Activated naive CD4-positive, alpha-beta T cell treated with Interleukin-2 at 50 U/mL for 16 hours (primary cell): ENCODE measurements at places on chromosomes 1 and 21.
A peak's percentile ranks its signal among the peaks of the same experiment; 100 is the strongest.

- DNase-seq, result no peak
Observed at GRCh38 chr1:145843031-145843430, 2.4 kb upstream of the NUDT17 start.

GRCh38 chr1:27614625-27615344 lies 10.8 kb upstream of the AHDC1 start:
- DNase-seq, result no peak

DNA sequence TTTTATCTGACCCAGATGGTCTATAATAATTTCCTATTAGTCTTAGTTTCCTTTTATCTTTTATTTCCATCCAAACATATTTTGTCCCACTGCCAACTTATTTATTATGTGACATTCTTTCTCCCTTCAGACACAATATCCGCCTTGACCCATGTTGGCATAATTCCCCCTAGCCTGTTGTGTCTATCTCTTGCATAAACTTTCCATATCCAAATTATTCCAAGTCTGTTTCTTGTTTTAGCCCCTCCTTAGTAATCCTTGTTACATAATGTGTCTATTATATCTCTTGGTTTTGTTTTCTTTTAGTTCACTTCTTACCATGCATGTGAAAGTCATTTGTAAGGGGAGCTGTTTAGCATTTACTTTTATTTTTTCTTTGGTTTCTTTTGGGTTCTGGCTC lies 81.6 kb upstream of the CACHD1 start:
- no peak for DNase-seq

- DNase-seq, result no peak
Observed at GRCh38 chr1:111699268-111699667, 39.9 kb downstream of the INKA2 start.

- no peak for DNase-seq
Observed at GRCh38 chr1:58721247-58721820, 21.5 kb upstream of the MYSM1 start.

DNA sequence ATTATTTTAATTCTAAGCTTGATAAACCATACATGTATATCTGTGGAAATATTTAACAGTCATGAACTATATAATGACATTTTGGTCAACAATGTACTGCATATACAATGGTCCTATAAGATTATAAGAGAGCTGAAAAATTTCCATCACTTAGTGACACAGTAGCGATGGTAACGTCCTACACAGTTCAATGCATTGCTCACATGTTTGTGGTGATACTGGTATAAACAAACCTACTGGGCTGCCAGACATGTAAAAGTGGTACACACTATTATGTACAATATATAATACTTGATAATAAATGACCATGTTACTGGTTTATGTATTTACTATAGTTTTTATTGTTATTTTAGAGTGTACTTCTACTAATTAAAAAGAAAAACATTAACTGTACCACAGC lies 841.9 kb downstream of the LTN1 start:
- no peak for DNase-seq

GRCh38 chr1:160429125-160429561 lies 28.8 kb downstream of the VANGL2 start:
- no peak for DNase-seq

DNA sequence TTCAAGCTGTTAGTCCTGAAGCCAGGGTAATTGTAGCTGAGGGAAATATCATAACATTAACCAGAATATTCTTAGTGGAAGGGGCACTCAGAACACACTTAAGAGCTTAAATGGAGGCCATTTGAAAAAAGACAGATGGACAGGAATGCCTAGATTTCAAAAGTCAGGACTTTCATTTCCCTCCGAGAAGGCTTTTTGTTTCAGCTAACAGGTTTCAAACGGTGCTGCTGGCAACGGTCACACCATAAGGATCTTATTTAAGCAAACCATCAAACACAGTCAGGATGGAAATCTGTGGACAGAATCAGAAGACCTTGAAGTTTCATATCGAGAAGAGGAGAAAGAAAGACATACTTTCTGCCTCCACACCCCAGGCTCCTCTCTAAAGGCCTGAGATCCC lies 70.1 kb downstream of the SLC66A1 start:
- DNase-seq, result no peak

GRCh38 chr1:111846842-111847241 lies 91.1 kb downstream of the DDX20 start:
- DNase-seq, result no peak

GRCh38 chr1:156866249-156866909 lies 5.7 kb downstream of the NTRK1 start:
- no peak for DNase-seq

DNA sequence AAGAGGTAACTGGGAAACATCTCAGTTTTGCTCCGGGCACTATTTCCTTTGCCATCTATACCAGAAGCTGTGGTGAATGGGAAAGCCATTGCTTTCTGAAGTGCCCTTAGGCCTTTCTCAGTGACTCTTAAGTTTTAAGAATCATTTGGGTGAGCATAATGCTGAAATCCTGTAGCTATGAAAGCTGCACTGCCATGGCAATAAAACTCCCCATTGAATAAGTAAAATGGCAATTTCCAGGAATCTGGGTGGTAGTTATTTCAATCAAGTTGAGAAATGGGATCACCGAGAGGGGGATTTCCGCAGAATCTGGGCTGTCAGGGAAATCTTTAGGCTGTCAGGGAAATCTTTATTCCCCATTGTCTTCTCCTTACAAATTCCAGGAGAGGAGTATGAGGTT lies 26.8 kb upstream of the MACF1 start:
- DNase-seq, result no peak

GRCh38 chr1:14135070-14135469 lies 435.1 kb downstream of the PRDM2 start:
- DNase-seq, result no peak

- DNase-seq, result no peak
Observed at GRCh38 chr1:113437554-113438341, 47.4 kb downstream of the MAGI3 start.

GRCh38 chr1:161766102-161766981 lies at the start of gene ATF6:
TSS of gene ATF6 (plus strand) at chr1:161766320. CDS start at chr1:161766361, 41 bp downstream.
- peak; percentile 84 for DNase-seq

DNA sequence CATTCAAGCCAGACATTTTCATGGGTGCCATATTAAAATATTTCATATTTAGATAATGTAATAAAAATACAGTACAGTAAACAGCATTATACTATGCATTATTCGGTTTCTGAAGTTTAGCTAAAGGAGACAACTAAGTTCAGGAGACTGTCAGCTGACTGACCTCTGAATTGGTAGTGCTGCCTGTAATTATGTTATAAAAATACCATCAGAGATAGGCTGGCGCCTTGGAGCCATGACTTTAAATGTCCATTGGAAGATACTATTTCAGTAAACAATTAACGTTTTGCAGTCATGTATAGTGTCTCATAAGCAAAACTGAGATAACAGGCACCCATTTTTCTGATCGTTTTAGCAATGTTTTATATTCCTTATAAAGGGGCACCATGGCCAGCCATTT lies 11.3 kb upstream of the RAB29 start:
- no peak for DNase-seq

GRCh38 chr1:154714638-154715037 lies 106.7 kb upstream of the ADAR start:
- DNase-seq, result no peak

GRCh38 chr1:110673805-110674336 lies 869 bp downstream of the KCNA3 start:
- DNase-seq, result peak; percentile 33

DNA sequence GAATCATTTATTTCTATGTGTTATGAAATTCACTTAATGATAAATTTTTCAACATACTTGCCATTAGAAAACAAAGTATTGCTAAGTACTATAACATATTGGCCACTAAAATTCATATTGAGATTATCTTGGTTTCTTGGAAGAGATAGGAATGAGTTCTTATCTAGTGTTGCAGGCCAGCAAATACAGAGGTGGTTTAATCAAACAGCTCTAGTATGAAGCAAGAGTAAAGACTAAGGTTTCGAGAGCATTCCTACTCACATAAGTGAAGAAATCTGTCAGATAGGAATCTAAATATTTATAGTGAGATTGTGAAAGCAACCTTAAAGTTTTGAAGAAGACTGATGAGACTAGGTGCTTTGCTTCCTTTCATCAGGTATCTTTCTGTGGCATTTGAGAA lies 37.9 kb upstream of the FOXE3 start:
- no peak for DNase-seq

GRCh38 chr1:232553050-232553754 lies 76.7 kb downstream of the SIPA1L2 start:
- no peak for DNase-seq

- DNase-seq, result no peak
Observed at GRCh38 chr1:233477359-233477758, 136.5 kb upstream of the KCNK1 start.

DNA sequence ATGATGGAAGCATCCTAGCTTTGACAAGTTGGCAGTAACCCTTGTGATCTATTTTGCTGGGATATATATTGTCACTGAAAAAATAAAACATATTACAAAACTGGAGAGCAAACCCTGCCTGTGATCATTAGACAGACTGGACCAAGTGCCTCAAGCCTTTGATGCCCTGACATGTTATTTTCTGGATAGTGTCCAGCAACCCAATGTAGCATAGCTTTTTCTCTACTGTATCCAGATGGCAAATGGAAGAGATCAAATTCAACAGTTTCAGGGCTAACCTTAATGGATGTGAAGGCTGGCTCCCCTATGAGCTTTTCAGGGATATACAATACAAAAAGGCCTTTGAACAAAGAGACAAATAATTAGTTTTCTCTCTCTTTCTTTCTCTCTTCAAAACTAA lies 25.1 kb downstream of the WARS2 start:
- no peak for DNase-seq
